Stimulated activated naive CD4-positive, alpha-beta T cell (primary cell): ENCODE measurements at places on chromosomes 7 and 10.

DNA sequence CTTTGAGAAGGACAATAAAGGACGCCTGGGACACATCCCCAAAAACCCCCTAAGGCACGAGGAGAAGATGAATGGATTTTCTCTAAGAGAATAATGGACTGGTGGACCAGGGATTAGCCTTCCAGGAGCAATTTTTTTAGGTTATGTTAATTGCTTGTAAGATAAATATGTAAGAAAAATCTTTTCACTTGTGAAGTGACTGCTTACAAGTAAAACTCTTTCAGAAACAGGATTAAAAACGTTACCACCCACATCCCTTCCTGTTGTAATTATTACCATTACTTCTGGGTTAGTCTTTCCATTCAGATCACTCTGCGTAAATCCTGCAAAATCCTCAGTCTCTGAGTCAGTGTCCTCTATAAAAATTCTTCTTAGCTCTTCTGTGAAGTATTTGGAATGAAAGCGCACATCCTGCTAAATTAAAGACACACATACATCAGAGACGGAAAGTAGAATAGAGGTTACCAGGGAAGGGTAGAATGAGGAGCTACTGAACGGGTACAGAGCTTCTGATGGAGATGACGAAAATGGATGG lies 34.3 kb downstream of the CDCA7L start:
- DNase-seq = no peak

GRCh38 chr10:71771821-71772617 lies 1.3 kb downstream of the VSIR start:
- no peak for DNase-seq

DNA sequence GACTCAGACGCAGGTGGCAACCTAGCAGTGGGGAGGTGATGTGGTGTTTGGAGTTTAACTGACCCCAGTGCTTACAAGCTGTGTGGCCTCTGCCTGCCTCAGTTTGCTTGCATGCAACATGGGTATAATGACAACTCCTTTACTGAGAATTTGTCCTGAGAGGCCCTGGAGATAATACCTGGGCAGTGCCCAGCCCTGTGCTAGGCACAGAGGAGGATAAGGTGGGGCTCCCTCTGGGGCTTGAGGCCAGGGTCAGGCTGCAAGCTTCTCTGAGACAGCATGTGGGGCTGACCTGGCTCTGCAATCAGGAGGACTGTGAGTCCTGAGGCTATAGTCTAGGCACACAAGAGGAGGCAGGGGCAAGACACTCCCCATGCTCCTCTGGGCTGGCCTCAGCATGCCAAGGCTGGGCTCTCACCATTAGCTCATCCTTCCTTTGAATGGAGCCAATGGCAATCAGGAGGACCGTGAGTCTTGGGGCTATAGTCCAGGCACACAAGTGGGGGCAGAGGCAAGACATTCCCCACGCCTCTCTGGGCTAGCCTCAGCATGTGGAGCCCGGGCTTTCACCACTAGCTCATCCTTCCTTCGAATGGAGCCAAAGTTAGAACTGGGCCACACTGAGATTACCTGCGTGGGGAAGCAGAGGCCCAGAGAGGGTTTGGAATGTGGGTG lies 147.9 kb downstream of the RPS24 start:
- no peak for DNase-seq

DNA sequence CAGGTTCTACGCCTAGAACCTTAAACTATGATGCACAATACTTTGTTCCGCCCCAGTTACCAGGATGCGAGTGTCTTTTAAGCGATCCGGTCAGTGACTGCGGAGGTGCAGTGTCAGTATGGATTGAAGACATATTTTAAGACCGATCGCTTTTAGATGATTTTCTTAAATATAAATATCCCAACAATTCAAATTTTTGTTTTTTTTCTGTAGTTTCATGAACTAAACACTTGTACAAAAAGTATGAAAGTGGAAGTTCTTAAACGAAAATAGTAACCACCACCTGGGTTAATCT lies 835 bp downstream of the COMMD3 start:
- DNase-seq = no peak

DNA sequence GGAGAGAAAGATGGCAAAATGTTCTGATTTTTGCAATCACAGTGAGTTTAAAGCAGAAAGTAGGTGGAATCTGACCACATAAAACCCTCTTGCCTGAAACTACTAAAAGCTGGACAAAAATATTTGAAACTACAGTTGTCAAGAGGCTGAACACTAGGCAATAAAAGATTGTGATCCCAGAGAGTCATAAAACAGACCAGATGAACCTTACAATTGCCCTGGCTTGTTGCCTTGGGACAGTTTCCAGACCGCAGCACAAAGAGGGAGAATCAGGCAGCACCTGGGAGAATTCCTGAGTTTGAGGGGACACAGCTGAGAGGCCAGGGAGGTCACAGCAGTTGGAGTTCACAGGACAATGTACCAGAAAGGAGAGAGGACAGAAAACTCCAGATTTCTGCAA lies 107.3 kb upstream of the NANOS1 start:
- DNase-seq = no peak

- no peak for DNase-seq
Observed at GRCh38 chr10:99461230-99461629, 30.8 kb upstream of the GOT1 start.

DNA sequence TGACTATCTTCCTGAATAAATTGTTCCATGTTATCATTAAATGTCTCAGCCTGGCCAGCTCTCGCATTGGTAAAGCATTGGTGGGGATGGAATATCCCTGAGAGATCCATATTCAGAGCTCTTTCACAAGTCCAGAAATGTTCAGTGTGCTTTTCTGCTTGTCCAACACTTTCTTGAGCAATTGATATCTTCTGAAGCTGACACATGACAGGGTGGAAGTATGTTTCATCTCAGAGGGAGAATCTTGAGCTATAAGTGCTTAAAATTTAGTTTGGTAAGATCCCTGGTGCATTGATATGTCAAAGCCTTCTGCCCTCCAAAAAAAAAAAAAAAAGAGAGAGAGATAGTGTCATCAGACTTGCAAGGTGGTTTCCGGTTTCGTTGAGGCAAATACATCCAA lies 7.4 kb downstream of the IFIT3 start:
- DNase-seq = no peak

DNA sequence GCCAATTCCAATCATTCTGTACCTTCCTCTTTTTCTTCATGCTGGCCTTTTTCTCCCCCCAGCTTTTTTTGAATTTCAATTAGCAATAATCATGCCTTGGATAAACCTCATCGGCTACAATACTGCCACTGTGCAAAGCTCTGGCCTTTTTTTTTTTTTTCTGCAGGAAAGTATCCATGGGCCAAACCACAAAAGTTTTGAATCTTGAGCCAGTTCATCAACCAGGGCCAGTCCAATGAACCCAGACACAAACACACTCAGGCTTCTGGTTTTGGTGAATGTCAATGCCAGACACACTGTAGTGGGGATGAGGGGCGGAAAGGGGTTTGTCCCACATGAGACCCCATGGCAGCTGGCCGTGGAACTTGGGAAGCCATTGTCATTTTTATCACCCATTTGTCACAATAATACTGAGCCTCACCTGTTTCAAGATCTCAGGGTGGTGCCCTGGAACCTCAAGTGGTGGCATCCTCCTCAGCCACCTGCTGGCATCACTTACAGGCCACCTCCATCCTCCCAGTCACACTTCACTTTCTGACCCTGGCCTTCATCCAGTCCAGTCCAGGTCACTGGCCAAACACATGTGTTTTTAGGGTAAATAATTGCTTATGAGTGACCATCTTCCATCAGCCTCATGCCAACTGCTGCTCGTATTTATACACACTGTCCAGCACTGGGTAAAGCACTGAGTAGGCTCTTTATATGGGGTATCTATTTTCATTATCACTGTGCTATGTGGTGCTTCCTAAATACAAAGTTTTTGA lies 40.8 kb upstream of the TSPAN33 start:
- no peak for DNase-seq

GRCh38 chr7:50497068-50497642 lies 47.0 kb upstream of the FIGNL1 start:
- no peak for DNase-seq

- no peak for DNase-seq
Observed at GRCh38 chr7:132069306-132069705, 507.0 kb downstream of the PLXNA4 start.

DNA sequence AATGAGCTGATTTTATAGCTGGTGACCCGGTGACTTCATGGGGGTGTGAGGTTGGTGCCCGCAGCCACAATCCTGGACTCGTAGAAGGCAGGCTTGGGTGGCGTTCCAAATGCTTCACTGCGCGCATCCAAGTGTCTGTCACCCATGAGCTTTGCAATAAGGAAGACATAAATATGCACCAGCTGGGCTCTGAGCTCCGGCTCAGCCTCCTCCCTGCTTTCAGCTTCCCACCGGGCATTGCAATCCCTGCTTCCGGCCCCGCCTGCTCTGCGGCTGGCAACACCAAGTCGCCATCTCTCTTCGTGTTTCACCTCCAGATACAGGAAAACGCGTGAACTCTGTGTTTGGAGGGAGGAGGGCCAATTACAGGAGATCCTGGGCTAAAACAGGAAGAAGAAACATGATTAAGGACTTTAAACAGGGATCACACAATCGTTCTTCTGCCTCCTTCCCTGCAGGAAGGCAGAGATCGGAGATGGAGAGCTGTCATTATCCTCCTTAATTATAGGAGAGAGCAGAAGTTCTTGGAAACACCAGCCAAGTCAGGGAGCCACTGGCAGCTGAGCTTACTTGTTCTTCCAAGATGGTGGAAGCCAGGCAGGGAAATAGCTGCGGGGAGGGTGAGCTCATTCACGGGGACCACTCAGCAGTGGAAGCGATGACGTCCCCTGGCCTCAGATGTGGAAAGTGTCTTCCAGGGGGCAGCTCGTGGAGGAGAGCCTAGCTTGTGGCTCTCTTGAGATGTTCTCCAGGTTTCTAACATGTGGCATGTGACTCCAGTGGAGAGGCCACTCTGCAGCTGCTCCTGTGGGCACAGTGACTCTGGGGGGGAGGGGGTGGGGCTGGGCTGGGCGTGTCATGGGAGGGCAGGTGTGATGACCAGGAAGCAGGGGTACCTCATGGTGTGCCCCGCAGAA lies 134.9 kb downstream of the CAMK1D start:
- no peak for DNase-seq

- DNase-seq = no peak
Observed at GRCh38 chr10:91681361-91682276, 48.7 kb upstream of the PPP1R3C start.

- DNase-seq = no peak
Observed at GRCh38 chr7:44101966-44102845, 1.9 kb upstream of the AEBP1 start.

GRCh38 chr10:91347529-91347928 lies 62.6 kb upstream of the HECTD2 start:
- DNase-seq = no peak

GRCh38 chr10:21511946-21512572 lies 13.4 kb downstream of the SKIDA1 start:
- no peak for DNase-seq

DNA sequence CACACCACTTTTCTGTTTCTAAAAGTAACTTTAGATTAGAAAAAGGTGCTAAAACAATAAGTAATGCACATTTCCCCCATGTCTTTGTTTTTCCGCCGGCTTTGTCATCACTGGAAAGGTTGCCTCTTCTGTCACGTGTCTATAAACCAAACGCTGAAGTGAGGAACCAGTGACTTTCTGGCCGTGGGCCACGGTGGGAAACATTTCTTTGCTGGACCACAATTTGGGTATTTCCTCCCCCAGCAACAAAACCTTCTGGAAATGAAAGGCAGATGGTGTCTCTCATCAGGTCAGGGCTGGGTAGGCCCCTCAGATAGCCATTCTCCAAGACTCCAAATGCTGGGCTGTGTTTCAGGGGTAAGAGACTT lies 174.5 kb downstream of the SH3PXD2A start:
- no peak for DNase-seq

GRCh38 chr10:22321924-22322640 lies 1.2 kb downstream of the BMI1 start:
- DNase-seq = peak; percentile 33

DNA sequence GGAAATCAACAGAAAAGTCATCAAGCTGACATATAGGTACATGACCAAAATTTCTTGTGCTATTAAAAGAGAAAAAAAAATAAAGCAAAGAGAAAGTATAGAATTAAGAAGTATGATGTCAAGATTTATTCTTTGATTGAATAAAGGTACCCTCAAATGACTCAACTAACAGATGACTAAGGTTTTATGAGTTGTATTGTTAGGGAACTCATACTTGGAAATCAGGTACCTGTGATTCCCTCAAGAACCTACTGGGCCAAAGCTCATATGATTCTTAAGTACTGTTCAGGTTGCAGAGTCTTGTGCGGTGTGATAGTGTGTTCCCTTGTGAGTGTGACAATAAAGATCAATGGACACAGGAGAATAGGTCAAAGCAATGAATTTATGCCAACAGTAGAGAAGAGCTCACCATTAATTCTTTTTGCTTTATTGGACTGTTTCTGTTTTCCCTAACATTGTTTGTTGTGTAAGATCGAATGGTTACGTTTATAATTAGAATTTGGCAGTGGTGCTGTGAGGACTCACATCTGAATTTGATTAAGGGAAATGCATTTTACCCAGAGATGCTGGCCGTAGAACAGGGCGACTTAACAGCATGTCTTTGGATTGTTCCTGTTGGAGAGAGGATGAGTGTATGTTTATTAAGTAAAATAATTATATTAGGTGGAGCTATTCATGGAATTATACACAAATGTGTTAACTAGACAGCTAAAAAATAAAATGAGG lies 293.2 kb upstream of the SEMA3D start:
- no peak for DNase-seq

- no peak for DNase-seq
Observed at GRCh38 chr7:130256704-130257103, 10.0 kb upstream of the CPA2 start.

DNA sequence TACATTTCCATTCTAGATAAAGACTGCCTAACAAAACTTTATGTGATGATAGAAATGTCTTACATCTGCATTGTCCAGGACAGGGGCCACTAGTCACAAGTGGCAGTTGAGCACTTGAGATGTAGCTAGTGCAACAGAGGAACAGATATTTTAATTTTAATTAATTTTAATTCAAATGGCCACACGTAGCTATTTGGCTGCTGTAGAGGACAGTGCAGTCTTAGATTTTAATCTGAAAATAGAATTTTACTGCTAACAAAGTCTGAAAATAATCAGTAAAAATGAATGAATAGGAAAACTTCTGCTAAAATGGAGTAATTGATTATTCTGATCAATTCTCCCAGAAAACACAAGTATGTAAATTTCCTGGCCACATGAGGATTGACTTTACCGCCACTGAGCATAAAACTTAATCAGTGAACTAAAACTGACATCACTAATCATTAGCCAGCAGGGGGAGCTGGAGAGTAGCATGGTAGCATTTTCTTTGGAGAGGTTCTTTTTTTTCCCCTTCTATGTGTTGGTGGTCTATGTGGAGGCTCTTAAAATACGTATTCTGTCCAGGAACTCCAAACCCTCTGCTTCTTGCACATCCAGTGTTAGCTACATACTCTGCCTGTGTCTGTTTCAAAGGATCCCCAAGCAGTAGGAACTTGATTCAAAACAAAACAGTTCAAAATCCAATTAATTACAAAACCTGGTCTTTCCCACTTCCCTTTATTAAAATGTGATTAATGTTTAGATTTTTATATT lies 52.1 kb downstream of the TSPAN12 start:
- peak; percentile 52 for DNase-seq

- DNase-seq = no peak
Observed at GRCh38 chr7:34044306-34044643, 138.9 kb downstream of the BMPER start.

GRCh38 chr7:96870185-96870584 lies 135.2 kb upstream of the DLX6 start:
- no peak for DNase-seq

GRCh38 chr10:74900297-74900696 lies 73.9 kb downstream of the KAT6B start:
- DNase-seq = no peak
